Activated CD8-positive, alpha-beta memory T cell treated with anti-CD3 and anti-CD28 coated beads, Interleukin-2, amount 50 U/mL, for 4 hours (primary cell): ENCODE measurements at places on chromosomes 3 and 15.

- no peak for DNase-seq
Measured at GRCh38 chr3:46953234-46954010, 23.1 kb downstream of the CCDC12 start.

- DNase-seq: no peak
Measured at GRCh38 chr15:98221144-98221543, 260.6 kb downstream of the ARRDC4 start.

DNA sequence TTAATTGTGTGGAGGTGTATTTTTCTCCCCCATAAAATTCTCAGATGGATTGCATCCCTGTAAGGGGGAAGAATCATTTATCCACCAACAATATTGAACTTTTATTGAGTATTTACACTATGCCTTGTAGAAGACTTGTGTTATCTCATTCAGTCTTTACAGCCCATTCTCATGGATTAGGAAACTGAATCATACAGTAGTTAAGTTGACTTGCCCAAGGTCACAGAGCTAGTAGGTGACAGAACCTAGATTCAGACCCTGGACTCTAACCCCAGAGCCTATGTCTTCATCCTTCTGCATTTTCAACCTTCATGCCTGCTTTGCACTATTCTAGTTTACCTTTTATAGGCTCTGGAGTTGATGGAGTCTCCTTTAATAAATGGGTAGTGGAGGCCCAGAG is 226.8 kb downstream of the LPP start:
- DNase-seq: no peak

- no peak for DNase-seq
Measured at GRCh38 chr3:160330109-160330508, 68.9 kb downstream of the IFT80 start.

GRCh38 chr3:13208706-13209633 is 135.7 kb upstream of the IQSEC1 start:
- DNase-seq: no peak

DNA sequence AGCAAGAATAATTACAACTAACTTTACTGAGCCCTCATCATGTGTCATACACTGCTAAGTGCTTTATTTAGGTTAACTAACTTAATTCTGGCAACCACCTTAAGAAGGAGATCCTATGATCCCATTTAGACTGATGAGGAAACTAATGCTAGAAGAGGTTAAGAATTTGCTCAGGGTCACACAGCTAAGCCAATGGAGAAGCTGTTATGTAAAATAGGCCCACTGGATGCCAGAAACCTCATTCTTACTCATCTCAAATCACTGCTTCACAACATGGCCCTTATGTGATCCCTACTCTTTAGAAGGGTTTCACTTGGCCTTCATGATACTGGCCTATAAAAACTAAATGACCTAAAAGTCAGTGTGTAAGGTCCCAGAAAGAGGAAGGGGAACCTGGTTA is 41.2 kb downstream of the IMPG2 start:
- DNase-seq: no peak

DNA sequence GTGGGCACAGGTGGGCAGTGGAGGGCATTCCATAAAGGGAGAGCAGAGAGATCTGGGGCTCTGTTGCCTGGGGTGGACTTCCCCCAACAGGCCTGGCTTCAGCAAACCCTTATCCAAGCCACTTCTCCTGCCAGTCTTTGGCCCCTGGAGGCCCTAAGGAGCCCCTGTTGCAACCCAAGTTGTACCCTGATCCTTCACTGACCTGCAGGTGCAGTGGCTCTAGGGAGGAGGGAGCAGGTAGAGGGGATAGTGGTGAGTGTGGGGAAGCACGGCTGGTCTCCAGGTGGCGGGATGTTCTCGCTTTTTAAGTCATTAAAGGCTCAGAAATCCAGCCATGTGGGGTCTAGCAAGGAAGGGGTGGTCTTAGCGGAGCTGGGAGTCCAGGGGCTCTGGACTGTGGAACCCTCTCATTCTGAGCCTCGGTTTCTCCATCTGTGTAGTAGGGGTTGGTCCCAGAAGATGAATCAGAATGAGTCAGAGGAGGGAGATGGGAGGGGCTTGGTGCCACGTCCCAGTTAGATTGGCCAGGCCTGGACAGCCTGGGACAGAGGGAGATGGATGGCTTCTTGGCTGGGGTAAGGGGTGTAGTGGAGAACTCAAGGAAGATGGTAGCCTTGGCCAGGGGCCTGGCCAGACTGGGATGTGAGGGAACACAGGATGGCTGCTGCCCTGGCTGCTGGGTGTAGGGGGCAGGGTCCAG is 2.6 kb downstream of the ZBTB47 start:
- no peak for DNase-seq
